ENCODE measurements at places on chromosomes 7 and 10. TPM values are rescaled to one million over a fixed set of nuclear protein-coding genes. Genes with fewer than 3 reads are reported as not detected.

DNA sequence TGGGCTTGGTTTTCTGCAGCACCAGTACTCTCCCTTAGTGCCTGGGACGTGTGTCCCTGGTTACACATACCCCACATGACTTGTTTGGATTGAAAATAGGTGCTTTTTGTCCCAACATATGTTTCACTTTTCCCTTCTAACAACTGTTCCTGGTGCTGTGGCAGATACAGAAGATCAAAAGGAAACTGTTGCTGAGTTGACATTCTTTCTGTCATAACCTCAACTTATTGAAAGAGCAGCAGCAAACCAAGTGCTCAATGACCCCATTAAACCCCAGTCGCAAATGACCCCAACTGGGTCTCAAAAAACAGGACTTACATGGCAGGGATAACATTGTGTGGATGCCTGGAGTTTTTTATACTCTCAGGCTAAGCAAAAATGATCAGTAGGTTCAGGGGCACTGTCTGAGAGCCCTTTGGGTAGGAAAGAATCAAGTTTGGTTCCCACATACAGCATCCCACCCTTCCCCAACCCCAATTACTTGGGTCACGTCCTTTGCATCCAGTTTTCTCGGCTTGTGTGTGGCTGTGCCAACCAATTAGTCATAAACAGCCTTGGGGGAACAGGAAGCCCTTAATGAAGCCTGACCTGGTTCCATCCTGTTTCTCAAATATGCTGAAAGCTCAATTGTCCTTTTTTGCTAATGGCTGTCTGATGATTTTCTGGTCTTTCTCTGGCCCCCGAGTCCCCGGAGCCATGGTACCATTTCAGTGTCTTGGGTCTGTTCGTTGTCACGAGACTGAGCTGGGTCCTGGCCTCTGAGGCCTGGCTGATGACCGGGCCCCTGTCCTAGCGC lies 4.9 kb downstream of the HKDC1 start:
- DNase-seq: no peak

TRPV6 gene
- total RNA-seq: not detected

GRCh38 chr7:11609096-11609670 lies 222.8 kb downstream of the THSD7A start:
- no peak for DNase-seq

PNLIPRP2 gene
- total RNA-seq: 1.1 TPM

TAC1 gene
- total RNA-seq: 1.5 TPM

GRCh38 chr7:45224832-45225231 lies 67.2 kb downstream of the RAMP3 start:
- DNase-seq: no peak

GRCh38 chr10:99845837-99846382 lies 63.5 kb downstream of the ABCC2 start:
- no peak for DNase-seq

GRCh38 chr10:29472301-29473086 lies 162.3 kb downstream of the SVIL start:
- DNase-seq: no peak

DNA sequence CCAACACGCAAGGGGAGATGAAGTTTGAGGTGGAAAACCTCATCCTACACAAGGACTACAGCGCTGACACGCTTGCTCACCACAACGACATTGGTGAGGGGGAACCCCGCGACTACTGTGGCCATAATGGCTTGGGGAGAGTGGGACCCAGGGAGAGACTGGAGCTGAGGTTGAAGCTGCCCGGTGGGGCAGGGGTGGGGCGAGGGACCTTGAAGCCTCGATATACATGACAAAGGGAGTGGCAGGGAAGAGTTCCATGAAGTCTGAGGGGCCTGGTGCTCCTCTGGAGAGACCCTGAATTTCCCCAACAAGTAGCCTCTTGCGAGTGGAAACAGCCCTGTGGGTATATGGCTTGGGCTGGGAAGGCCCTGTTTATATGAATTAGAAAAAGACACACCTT lies 3.1 kb downstream of the PLAU start:
- no peak for DNase-seq

DNA sequence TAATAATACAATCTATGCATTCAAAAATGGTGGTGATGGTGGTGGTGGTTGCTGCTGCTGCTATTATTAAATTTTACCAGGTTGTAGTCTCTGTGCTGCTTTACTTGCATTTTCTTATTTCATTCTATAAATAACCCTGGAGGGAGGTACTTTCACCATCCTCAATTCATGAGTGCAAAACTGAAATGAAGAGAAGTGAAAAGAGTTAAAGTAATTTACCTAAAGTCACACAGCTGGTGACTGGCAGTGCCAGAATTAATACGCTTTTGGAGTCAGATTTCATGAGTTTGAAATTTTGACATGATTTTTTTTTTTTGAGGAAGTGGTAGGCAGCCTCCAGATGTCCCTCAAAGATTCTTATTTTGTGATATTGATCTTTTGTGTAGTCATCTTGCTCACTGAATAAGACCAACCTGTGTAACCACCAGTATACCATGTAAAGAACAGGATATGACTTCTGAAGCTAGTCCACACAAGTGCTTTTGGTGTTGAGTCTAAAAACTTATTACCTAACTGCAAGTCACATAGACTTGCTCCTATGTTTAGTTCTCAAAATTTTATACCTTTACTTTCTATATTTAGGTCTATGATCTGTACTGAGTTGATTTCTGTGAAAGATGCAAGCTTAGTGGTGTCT lies 218.8 kb downstream of the ZWINT start:
- DNase-seq: no peak

TMEM229A gene
- not detected for total RNA-seq

- no peak for DNase-seq
Observed at GRCh38 chr10:122139627-122140170, 131.4 kb upstream of the BTBD16 start.

- DNase-seq: no peak
Observed at GRCh38 chr7:66758950-66759628, 18.6 kb downstream of the RABGEF1 start.
